Thymus (tissue), 14 donors: ENCODE measurements at places on chromosomes 11 and 22.

- DNase-seq: no peak
These were observed 175.7 kb upstream of the CARD18 start for GRCh38 chr11:105315287-105315686.

DNA sequence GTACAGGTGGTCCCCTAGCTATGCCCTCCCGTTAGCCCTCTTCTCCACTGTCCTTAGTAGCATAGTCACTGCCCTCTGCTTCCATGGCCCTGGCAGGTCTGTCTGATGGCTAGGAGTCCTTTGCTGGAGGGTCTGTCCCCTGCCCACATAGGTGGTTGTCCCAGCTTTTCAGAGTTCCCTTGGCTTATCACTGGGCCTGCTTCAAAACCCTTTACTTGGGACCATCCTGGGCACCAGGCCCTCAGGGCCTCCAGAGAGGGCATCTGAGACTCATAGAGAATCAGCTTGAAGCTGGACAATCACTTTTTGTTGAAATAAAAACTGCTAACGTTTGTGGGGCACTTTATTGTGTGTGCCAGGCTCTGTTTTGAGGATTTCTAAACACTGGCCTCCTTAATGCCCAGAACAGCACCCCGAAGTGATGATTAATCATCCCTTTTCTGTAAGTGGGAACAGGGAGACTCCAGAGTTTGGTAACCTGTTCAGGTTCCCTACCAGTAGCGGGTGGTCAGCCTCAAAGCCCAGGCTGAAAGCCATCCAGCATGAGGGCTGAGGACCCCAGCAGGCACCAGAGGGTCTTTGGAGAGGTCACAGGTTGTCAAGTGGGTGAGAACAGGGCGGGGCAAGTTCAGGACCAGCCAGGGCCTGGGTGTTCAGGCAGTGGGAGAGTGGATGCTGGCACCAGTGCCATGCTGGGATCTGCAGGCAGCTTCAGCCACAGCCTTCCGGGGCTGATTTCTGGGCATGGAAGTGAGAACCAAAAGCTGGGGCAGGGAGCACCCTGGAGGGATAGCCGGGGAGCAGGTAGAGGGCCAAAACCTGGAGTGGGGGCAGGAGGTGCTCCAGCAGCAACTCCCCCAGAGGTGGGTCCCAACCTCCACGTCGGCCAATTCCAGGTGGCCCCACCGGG is 495 bp upstream of the KCNK4 start:
- no peak for DNase-seq

DNA sequence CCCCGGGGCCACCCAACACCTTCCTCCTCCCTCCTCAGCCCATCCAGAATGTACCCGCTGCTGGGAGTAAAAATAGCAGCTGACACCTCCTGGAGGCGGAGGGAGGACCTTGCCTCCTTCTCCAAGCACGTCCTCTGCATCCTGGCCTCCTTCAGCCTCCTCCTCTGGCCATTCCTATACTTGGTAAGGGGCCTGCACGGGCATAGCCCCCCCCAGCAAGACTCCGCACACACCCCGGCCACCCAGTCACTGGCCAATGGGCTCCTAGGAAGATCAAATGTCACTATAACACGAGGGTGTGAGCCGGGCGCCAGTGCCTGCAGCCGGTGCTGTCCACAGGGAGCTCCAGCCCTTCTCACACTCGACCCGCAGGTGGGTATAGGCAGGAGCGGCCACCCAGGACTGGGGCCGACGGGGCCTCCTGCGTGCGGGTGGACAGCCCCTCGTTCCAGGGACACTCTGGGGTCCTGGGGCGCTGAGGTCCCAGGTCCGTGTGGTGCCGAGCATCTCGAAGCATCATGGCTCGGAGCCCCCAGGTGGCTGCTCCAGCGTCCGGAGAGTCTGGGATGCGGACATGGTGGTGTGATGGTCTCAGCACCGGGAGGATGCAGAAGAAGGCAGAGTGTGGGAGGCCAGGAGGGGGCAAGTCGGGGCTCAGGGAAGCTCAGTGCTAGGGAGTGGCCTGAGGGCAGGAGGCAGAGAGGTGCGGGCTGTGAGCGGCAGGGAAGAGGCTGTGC is at the start of gene TNNT3:
Gene TNNT3, plus strand, starts transcription at position 313 of the 737 bp plus-strand sequence. CDS start 3,172 bp downstream, outside the sequence.
- no peak for DNase-seq

GRCh38 chr11:28743061-28743550 is 634.9 kb downstream of the METTL15 start:
- no peak for DNase-seq

DNA sequence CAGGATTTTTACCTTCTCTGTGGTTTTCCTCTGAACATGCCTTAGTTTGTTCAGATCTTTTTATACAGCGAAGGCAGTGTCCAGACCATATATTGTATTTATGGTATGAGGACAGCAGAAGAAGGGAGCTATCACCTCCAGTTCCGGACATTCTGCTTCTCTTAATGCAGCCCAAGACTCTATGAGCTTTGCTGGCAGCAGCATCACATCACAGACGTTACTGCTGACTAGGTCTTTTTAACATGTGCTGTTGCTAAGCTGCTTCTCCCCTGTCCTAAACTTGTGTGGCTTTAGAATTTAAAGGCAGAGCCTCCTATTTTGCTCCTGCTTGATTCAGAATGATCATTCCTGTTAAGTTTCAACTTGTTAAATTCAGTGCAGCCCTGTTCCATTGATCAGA is 13.4 kb downstream of the MICAL2 start:
- no peak for DNase-seq
